Endothelial cell (in vitro differentiated cells): ENCODE measurements at places on chromosomes 12 and 14.

DNA sequence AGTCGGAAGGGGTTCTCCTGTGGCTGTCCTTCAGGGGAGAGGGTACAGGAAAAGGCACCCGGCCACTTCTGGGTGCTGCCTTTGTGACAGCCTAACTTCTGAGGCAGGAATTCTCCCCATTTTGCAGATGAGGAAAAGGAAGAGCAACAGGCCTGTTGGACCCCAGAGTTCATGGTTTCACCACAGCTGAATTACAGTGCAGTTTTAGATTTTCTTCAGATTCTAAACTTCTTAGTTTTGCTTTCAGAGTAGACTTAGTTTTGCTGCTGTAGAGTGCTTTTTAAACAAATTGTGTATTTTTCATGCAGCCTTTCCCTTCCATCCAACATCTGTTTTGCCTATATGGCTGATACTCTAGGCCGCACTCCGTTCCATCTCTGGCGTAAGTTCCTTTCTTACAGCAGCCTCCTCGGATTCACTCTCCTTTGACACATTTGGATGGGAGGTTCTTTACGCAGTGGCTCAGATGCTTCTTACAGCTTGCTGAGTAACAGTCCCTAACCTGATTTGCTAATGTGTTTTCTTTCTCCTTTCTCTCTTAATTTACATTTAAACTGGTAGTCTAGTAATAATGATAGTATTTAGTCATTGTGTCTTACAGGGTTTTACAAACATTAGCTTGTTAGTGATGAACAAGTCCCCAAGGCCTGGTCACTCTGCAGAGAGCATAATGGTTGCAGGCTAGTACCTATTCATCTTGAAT, 7.8 kb downstream of the TRAF3 start:
- DNase-seq = no peak

- peak; percentile 17 for DNase-seq
Measured at GRCh38 chr14:23657959-23658470, 21.9 kb downstream of the DHRS2 start.

DNA sequence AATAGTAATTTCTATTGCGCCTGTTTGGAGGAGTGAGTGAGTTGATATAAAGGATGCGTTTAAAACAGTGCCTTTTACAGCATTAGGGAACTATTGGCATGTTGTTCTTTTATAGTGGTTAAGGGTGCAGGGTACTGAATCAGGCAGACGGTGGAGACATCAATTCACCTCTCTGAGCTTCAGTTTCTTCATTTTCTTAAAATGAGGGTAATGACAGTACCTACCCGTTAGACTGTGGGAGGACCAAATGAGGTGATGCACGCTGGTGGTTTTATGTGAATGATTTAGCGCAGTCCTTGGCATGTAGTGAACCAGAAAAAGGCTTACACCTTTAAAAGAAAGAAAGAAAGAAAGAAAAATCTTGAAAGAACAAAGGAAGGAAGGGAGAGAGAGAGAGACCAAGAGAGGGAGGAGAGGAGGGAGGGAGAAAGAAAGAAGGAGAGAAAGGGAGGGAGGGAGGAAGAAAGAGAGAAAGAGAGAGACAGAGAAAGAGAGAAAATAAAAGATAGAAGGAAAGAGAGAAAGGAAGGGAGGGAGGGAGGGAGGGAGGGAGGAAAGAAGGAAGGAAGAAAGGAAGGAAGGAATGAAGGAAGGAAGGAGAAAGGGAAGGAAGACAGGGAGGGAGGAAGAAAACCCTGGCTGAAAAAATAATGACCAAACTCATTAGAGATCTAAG, 22.2 kb upstream of the CCND2 start:
- DNase-seq = no peak

DNA sequence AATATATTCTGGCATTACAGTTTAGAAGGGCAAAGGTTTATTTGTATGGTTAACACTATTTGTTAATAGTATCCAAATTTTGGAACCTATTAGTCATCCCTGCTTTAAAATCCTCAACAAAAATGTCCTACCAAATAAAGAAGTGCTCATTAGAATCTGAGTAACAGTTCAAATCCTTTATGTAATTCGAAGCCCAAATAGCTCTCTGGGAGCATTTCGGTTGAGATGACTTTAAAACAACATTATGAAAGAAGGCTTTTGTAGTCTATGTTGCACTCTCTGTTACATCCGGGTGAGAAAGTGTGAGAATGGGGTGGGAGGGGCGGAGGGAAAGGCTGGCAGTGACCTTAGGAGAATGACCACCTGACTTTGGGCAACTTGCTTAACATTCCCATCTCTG, 59.7 kb downstream of the SLC38A1 start:
- no peak for DNase-seq

- DNase-seq = no peak
Measured at GRCh38 chr12:95674163-95674562, 116.4 kb downstream of the NTN4 start.

- DNase-seq = no peak
Measured at GRCh38 chr12:84920331-84920730, 7.7 kb upstream of the SLC6A15 start.
